ENCODE measurements at places on chromosomes 12 and 14.

DNA sequence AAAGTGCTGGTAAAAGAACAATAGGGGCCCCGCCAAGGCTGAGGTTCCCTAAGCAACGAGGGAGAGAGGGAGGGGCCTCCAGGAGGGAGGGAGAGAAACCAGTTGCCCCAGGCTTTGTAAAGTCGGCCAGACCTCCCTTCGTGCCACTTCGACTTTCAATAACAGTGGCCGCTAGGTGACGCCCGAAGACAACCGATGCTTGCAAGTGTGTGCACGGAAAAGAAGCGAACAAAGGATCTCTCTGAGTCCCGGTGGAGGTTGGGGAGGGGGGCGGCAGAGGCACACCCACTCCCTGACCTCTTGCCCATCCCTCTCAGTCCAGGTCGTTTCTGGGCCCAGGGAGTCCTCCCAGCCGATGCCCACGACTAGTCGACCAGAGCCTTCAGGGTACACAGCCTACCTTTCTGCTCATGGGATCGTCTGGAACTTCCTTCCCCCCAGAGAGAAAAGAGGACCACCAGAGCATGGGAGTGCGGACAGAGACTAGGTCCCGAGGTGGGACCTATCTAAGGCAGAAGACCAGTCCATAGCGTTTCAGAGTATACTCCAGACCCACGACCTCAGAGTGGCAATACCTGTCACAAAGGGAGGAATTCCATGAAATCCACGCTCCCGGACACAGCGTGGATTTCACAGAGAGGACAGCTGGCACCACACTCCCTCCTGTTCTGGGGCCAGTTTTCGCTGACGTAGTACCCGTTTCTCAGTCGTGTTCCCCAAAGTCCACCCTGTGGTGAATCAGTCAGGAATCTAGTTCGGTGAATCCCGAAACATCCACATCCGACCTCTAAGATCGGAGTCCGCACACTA, 262.7 kb upstream of the ALG10B start:
- DNase-seq: no peak

GRCh38 chr12:26077915-26078702, 46.7 kb downstream of the BHLHE41 start:
- DNase-seq: no peak

DNA sequence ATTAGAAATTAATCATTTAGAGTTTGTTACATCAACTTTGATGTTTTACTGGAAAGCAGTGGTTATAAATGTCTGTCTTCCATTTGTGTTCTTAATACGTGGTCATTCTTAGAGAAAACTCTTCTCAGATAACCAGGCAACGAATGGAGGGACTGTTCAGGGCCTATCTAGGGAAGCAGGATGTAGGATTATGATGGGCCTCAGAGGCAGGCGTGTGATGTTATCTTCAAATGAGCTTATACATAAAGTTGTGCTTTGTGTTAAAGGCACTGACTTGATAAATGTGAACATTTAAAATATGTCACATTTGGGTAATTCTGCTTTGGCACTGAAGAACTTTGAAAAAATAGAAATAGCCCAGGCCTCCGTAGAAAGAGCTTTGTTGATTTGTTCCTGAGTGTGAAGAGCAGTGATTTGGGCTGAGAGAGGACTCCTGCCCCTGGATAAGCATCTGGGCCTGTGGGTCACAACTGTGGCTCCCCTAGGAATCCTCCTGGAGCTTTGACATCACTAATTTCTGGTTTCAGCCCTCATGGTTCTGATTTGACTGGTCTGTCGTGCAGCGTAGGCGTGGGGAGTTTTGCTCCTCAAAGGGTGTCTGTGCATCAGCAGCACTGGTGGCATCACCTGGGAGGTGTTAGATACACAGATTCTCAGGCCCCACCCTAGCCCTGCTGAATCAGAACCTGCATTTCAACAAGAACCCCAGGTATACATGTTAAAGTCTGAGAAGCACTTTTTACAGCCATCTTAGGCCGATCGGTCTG, 55.4 kb downstream of the SAMD4A start:
- no peak for DNase-seq

DNA sequence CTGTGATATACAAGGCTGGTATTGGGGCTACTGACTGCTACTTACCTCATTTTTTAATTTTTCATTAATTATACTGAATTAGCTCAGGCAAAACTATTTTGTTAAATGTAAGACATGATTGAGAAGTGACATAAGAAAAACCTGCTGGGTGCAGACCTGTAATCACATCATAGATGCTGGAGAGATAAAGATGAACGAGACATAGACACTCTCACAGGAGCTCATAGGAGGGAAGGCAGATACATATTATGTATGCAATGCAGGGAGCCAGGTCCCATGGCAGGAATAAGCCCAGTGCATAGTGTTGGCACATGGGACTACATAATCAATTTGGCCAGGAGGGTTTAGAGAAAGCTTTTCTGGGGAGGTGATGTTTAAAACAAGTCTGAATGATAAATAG, 74.9 kb downstream of the PRKCH start:
- DNase-seq: no peak

DNA sequence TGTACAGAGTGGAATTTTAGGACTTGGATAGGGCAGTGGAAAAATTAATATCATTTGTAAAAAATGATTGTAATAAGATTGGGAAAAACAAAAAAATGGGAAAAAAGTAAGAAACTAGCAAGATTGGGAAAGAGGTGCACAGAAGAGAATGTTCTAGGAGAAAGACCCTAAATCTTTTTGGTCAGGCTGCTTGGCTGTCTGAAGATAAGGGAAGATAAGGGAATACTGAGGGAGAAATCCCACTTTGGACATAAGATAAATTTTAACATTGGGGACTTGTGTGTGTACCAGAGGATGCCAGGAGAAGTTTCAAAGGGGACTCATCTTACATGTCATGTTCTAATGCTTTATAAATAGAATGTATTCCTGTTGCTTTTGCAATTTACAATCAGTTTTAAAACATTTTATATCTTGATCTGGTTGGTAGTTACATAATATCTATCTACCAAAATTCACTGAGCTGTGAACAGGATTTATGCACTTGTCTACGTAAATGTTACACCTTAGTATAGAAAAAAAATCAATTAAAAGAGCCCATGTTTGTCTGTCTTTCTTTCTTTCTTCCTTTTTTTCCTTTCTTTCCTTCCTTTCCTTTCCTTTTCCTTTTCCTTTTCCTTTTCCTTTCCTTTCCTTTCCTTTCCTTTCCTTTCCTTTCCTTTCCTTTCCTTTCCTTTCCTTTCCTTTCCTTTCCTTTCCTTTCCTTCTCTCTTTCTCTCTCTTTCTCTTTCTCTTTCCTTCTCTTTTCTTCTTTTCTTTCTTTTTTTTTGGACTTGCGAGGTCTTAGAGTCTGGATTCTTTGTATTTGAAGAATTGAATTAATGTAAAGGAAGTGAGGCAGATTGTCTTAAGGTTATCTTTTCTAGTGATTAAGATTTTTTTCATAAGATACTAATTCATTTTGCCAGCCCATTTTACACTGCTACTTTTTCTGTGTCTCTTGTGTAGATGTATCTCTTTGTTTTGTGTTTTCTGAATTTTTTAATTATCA, 66.1 kb downstream of the KTN1 start:
- DNase-seq: no peak

DNA sequence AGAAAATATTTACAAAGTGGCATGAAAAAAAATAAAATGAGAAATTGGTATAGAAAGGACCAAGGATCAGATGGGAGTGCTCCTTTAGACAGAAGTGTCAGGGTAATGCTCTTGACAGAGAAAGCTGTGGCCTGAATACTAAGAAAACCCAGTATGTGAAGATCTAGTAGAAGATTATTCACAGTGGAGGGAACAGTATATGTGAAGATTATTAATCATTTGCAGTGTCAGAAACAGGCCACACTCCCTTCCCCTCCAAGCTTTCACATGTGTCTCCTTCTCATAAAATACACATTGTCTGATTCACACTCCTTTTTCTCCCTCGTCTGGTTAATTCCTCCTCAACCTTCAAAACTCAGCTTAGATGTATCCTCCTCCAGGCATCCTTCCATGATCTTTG, 41.3 kb downstream of the CAPS2 start:
- DNase-seq: no peak

GRCh38 chr12:21323736-21324135, 11.0 kb downstream of the SLCO1A2 start:
- DNase-seq: no peak
